Natural killer cell (primary cell): ENCODE measurements at places on chromosomes 7 and 10. TPM values are rescaled to one million over a fixed set of nuclear protein-coding genes. Genes with fewer than 3 reads are reported as not detected.

- no peaks in the 10 kb centered on the region for H3K4me1 ChIP-seq
- H3K27me3 ChIP-seq = no peaks in the 10 kb centered on the region
- H3K36me3 ChIP-seq = no peaks in the 10 kb centered on the region
- H3K4me3 ChIP-seq = no peak overlapping the region
Observed at GRCh38 chr10:128429321-128429720, 303.1 kb upstream of the MKI67 start.

DNA sequence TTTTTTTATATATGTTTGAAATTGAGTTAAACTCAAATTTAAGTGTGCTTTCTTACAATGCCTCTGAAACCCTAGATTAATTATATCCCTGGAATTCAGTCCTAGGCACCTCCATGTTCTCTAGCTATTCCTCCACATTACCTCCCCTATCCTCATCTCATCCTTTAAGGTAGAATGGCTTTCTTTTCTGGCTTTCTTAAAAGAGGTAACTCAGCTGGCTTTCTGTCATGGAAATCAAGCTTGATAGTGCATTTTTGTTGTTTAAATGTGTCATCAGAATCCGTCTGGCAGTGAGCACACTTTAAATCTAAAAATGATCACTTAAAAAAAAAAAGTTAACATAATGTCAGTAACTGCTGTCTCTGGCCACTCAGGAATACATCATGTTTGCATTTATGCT, 42.2 kb downstream of the AHR start:
- H3K27me3 ChIP-seq = no peaks in the 10 kb centered on the region
- no peak overlapping the region for H3K27ac ChIP-seq
- H3K4me3 ChIP-seq = no peak overlapping the region
- no peaks in the 10 kb centered on the region for H3K4me1 ChIP-seq
- DNase-seq = no peak
- H3K36me3 ChIP-seq = peaks cover 24% of the 10 kb centered on the region

- no peaks in the 10 kb centered on the region for H3K27me3 ChIP-seq
- H3K4me3 ChIP-seq = no peak overlapping the region
- H3K4me1 ChIP-seq = no peaks in the 10 kb centered on the region
- no peak overlapping the region for H3K27ac ChIP-seq
- DNase-seq = no peak
Observed at GRCh38 chr7:88309819-88310218, 3.1 kb upstream of the STEAP4 start.

- peaks cover 27% of the 10 kb centered on the region for H3K4me1 ChIP-seq
- H3K27ac ChIP-seq = peak overlapping the region; percentile 24
- DNase-seq = peak; percentile 83
Observed at GRCh38 chr7:157851501-157852067, 514.8 kb downstream of the DNAJB6 start.

- H3K4me3 ChIP-seq = no peak overlapping the region
- H3K36me3 ChIP-seq = no peaks in the 10 kb centered on the region
- no peak for DNase-seq
- H3K27ac ChIP-seq = no peak overlapping the region
- H3K4me1 ChIP-seq = peaks cover 17% of the 10 kb centered on the region
Observed at GRCh38 chr7:127411176-127411575, 18.7 kb upstream of the ZNF800 start.

GRCh38 chr10:123797813-123798212, 93.8 kb downstream of the CPXM2 start:
- H3K4me3 ChIP-seq = no peak overlapping the region
- DNase-seq = no peak
- no peaks in the 10 kb centered on the region for H3K4me1 ChIP-seq
- no peaks in the 10 kb centered on the region for H3K36me3 ChIP-seq
- no peak overlapping the region for H3K27ac ChIP-seq
- H3K27me3 ChIP-seq = no peaks in the 10 kb centered on the region

DNA sequence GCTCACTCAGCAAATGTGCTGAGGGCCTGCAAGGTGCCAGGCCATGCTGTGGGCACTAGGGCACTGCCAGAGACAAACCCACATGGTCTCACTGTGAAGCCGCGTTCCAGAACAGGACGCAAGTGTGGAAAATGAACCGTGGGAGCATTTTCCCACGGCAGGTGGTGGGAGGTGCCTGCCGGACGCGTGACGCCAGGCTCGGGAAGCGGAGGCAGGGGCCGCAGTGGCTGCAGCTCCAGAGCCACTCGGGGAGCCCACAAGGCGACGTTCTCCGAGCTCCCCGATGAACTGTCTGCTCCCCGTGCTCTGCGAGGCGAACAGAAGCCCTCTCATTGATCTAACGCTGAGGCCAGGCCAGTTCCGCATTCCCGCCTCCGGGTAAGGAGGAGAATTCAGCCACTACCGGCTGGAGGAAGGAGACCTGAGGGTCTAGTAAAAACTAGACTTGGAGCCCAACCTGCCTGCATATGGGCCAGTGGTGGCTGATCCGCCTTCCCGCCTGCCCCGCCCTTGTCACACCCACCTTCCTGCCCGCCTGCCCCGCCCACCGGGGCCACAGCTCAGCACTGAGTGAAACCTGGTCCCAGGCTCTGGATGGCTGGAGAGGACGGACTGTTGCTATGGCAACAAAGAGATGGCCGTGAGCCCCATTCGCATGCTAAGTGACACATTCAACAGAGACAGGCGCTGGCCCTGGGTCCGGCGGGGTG, 13.1 kb downstream of the ADGRA1 start:
- H3K4me3 ChIP-seq = no peak overlapping the region
- DNase-seq = no peak
- H3K27me3 ChIP-seq = peaks cover 7% of the 10 kb centered on the region
- no peak overlapping the region for H3K27ac ChIP-seq
- H3K36me3 ChIP-seq = no peaks in the 10 kb centered on the region

GRCh38 chr10:129896136-129896859, 67.8 kb downstream of the EBF3 start:
- H3K27ac ChIP-seq = no peak overlapping the region
- no peak for DNase-seq
- H3K27me3 ChIP-seq = no peaks in the 10 kb centered on the region
- H3K36me3 ChIP-seq = no peaks in the 10 kb centered on the region
- H3K4me1 ChIP-seq = no peaks in the 10 kb centered on the region
- no peak overlapping the region for H3K4me3 ChIP-seq

GRCh38 chr10:86872757-86873156, 84.7 kb downstream of the MMRN2 start:
- no peak overlapping the region for H3K27ac ChIP-seq
- H3K4me1 ChIP-seq = no peaks in the 10 kb centered on the region

DNA sequence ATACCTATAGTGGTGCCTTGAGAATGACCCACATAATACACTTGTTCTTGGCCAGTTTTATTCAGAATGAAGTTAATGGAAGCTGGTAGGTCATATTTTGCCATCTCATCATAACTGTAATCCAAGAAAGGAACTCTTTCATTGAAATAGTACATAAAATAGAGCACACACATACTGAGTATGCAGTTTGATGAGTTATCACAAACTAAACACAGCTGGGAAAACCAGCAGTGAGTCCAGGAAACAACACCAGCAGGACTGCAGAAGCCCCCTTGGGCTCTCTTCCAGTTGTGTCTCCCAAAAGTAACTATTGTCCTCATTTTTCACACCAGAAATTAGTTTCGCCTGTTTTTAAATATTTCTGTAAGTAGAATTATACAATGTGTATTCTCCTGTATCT, 19.8 kb upstream of the CH25H start:
- H3K27ac ChIP-seq = no peak overlapping the region
- no peak overlapping the region for H3K4me3 ChIP-seq
- DNase-seq = no peak
- H3K4me1 ChIP-seq = no peaks in the 10 kb centered on the region

- no peak overlapping the region for H3K27ac ChIP-seq
- no peak for DNase-seq
- H3K27me3 ChIP-seq = no peaks in the 10 kb centered on the region
Observed at GRCh38 chr7:31091924-31092434, 39.9 kb downstream of the ADCYAP1R1 start.

- no peaks in the 10 kb centered on the region for H3K27me3 ChIP-seq
- H3K27ac ChIP-seq = no peak overlapping the region
- H3K4me1 ChIP-seq = no peaks in the 10 kb centered on the region
- no peaks in the 10 kb centered on the region for H3K36me3 ChIP-seq
- no peak overlapping the region for H3K4me3 ChIP-seq
Observed at GRCh38 chr10:29501692-29502091, 133.1 kb downstream of the SVIL start.

DNA sequence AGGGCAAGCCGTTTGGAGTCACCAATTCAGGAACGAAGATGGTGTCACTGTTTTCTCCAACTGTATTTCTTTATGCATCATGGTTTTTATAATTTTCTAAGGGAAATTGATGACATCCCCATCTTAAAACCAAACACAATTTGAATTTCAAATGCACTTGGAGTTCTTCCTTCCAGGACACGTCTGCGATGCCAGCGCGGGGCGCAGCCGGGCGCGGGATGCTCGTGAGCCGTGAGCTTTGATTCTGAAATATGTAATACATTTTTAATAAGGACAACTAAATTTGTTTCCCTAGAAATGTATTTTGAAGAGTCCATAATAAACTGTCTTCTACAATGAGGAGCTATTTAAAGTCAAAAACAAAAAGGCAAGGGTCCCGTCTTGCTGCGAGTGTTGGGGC, 492.1 kb downstream of the DNAJB6 start:
- DNase-seq = no peak
- H3K27me3 ChIP-seq = no peaks in the 10 kb centered on the region
- no peak overlapping the region for H3K4me3 ChIP-seq
- H3K27ac ChIP-seq = no peak overlapping the region
- H3K4me1 ChIP-seq = no peaks in the 10 kb centered on the region

DNA sequence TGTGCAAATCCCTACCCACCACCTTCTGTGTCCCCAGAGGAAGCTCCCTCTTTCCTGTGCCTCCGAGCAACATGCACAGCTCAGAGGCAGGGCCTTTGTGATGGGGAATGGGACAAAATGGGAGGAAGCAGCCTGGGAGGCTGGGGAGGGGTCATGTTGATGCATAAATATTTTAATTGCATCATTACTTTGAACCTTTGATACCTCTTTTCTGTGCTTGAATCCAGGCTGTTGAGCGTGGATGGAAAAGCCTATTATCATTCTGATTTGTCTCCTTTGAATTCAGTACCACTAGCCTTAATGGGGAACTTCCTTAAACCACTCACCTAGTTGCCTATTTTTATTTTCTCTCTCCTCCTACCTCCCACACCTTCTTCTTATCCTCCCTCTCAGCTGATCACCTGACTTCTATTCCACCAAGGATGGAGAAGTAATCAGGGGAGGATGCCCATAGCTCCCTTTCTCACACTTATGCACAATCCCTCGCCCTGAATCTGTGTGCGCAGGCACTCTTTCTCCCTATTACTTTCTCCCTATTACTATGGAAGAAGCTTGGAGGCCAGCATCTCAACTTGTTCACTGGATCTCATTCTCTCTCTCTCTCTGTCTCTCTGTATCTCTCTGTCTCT, 78.5 kb downstream of the SEC61G start:
- H3K4me3 ChIP-seq = no peak overlapping the region
- no peak overlapping the region for H3K27ac ChIP-seq
- no peaks in the 10 kb centered on the region for H3K36me3 ChIP-seq
- no peaks in the 10 kb centered on the region for H3K27me3 ChIP-seq
- DNase-seq = no peak

GRCh38 chr10:103127241-103127640, 65.8 kb downstream of the NT5C2 start:
- no peaks in the 10 kb centered on the region for H3K27me3 ChIP-seq
- H3K4me3 ChIP-seq = no peak overlapping the region
- H3K4me1 ChIP-seq = peaks cover 9% of the 10 kb centered on the region
- no peak overlapping the region for H3K27ac ChIP-seq

GRCh38 chr7:135389971-135390370, 119.9 kb downstream of the CNOT4 start:
- no peak overlapping the region for H3K4me3 ChIP-seq
- no peak overlapping the region for H3K27ac ChIP-seq
- no peaks in the 10 kb centered on the region for H3K4me1 ChIP-seq
- peaks cover 32% of the 10 kb centered on the region for H3K36me3 ChIP-seq
- H3K27me3 ChIP-seq = no peaks in the 10 kb centered on the region
- no peak for DNase-seq

DNA sequence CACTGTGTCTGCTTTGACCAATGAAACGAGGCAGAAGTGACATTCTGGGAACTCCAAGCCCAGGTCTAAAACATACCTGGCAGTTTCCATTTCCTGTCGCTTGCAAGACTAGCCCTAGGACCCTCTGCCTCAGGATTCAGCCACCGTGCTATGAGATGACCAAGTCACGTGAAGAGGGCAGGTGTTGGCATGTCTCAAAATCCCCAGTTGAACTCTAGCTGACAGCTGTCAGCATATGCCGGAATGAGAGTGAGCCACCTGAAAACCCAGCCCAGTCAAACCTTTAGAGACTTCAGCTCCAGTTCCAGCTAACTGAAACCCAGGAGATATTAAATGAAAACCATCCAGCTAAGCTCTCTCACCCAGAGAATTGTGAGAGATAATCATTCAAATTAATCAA, 89.9 kb upstream of the PPP1R3A start:
- DNase-seq = no peak
- H3K4me1 ChIP-seq = no peaks in the 10 kb centered on the region
- H3K36me3 ChIP-seq = no peaks in the 10 kb centered on the region

DNA sequence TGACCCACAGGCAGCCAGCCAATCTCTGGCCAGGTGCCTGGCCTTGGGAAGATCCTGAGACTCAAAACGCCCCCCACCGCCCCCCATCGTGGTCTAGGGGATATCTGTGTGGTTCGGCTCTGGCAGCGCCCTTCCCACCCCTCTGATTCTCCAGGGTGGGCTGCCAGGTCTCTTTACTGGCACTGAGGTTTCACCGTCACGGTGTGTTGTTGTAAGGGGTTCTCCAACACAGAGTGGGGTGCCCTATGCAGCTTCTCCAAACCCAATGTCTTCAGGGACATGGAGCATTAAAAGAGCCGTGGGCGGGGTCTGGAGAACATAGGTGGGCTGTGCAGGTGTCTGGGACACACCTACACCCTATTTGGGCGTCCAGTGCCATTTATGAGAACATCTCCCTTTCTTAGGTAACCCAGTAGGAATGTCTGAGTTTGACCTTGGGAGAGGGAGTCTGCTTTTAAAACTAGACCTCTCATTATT, 1.5 kb downstream of the MAFK start:
- peaks cover 43% of the 10 kb centered on the region for H3K4me1 ChIP-seq
- DNase-seq = peak; percentile 53
- peak overlapping the region; percentile 55 for H3K4me3 ChIP-seq

DNA sequence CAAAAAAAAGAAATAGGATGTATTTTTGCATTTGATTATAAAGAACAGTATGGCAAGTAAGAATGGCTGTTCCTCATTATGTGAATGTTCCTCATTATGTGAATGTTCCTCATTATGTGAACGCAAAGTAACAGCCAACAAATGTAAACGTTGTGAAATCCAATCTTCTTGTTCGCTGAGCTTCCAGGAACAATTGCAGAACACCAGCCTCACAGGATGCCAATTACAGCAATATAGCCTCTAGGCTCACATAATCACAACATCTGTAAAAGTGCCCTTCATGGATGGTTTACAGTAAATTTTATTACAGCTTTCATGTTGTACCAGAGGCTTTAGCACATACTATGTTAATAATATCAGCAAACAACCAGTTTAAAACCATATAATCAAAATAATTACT, 71.6 kb downstream of the THSD7A start:
- DNase-seq = no peak
- H3K4me1 ChIP-seq = no peaks in the 10 kb centered on the region
- no peaks in the 10 kb centered on the region for H3K36me3 ChIP-seq
- H3K27me3 ChIP-seq = no peaks in the 10 kb centered on the region
- no peak overlapping the region for H3K4me3 ChIP-seq

Gene IRF5
- 19.5 TPM for total RNA-seq

Gene CREB3L2
- 54.6 TPM for total RNA-seq

Gene TLX1
- not detected for total RNA-seq

Gene CABCOCO1
- not detected for total RNA-seq

Gene GDF2
- total RNA-seq = not detected

Gene GPNMB
- not detected for total RNA-seq

Gene TRIM50
- not detected for total RNA-seq

Gene KCNIP2
- 2.0 TPM for total RNA-seq

Gene SFTPD
- total RNA-seq = not detected

Gene CLDN4
- total RNA-seq = 0.20 TPM

Gene PYROXD2
- total RNA-seq = 20.8 TPM
